ENCODE measurements at places on chromosomes 12 and 14.

DNA sequence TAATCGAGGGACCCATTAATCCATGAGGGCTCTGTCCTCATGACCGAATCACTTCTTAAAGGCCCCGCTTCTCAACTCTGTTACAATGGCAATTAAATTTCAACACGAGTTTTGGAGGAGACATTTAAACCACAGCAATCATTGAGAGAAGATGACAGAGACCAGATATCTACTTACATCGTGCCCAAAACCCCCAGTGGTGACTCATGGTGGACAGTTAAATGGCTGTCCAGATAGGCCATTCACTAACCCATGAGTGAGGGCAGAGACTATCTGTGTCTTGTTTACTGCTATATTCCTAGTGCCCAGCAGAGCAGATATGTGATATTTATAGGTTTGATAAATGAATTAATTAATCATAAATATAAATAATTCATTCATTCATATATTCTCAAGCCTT is 20.0 kb upstream of the FLVCR2 start:
- DNase-seq = no peak

- DNase-seq = no peak
These were observed 33.4 kb upstream of the CIPC start for GRCh38 chr14:77064521-77065178.

GRCh38 chr12:131204416-131205274 is 250.9 kb downstream of the ADGRD1 start:
- DNase-seq = no peak

- no peak for DNase-seq
These were observed 162.6 kb downstream of the SLC15A4 start for GRCh38 chr12:128661226-128661569.

DNA sequence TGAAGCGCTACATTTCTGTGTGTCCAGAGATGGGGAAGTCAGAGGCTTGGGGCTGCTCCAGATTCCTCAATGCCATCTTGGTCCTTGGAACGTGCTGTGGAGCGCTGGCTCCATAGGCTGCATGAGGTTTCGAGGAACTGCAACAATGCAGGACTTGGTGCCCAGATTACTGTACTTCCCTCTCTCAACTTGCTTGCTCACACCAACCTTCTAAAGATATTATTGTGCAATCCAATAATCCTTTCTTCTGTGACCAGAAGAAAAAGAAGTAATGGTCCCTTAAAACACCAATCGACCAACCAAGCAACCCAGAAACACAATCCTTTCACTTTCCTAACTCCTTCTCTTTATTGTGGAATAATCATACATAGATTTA is 3.7 kb downstream of the PRICKLE1 start:
- no peak for DNase-seq

DNA sequence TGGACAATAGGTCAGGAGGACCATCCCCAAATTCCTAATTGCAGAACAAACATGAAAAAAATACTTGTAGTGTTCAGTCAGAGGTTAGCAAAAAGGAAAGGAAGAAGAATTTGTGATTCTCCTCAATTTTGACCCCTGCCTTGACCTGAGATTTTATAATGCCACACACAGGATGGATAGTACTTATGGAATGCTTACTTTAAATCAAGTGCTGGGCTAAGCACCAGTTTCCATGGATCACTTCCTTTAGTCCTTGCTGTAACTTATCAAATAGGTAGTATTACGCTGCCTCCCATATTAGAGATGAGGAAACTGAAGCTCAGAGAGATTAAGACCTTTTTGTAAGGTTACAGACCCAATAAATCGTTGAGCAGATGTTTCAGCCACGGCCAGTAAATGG is 81.2 kb upstream of the OVCH1 start:
- DNase-seq = peak; percentile 76

GRCh38 chr14:73744874-73745529 is 30.8 kb upstream of the PNMA1 start:
- DNase-seq = no peak

GRCh38 chr12:78226763-78227162 is 396.1 kb downstream of the NAV3 start:
- DNase-seq = no peak

GRCh38 chr14:31261859-31262731 is 54.5 kb upstream of the HECTD1 start:
- DNase-seq = peak; percentile 63

DNA sequence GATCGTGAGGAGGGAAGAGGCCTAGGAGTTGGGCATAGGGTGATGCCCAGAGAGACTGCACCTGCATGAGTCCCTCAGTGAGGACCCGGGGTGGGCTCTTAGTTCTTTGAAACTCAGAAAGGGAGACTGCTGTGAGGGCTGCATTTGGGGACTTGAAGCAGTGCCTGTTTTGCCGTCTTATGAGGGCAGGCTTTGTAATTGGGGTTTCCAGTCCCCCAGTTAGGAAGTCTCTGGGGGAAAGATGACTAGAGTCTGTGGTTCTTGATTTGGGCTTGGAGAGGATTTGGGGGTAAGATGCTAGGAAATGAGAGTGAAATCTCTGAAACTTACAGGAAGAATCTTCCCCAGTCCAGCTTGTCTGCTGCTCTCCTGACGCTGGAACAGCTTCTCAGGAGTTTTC is 99.6 kb downstream of the ARF6 start:
- no peak for DNase-seq

GRCh38 chr12:74602881-74603672 is 65.4 kb downstream of the ATXN7L3B start:
- DNase-seq = no peak

- peak; percentile 83 for DNase-seq
These were observed 54.9 kb upstream of the CISTR start for GRCh38 chr12:53806721-53807120.

GRCh38 chr14:71625891-71626701 is 306.1 kb upstream of the RGS6 start:
- DNase-seq = peak; percentile 15

GRCh38 chr14:68396461-68396860 is 396.4 kb downstream of the ZFP36L1 start:
- no peak for DNase-seq

DNA sequence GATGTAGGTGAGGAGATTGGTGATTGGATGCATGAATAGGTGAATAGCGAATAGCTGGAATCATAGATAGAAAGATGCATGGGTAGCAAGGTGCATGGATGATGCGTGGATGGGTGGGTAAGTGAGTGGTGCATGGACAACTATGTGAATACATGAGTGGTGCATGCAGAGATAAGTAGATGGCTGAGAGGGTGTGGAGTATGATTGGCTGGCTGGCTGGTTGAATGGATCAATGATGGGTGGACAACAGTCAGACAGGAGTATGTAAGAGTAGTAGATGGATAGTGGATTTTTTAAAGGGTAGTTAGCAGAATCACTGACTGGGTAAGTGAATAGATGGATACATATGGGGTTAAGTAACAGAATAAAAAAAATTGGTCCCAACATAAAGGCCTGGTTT is 33.9 kb downstream of the SERPINA3 start:
- no peak for DNase-seq

DNA sequence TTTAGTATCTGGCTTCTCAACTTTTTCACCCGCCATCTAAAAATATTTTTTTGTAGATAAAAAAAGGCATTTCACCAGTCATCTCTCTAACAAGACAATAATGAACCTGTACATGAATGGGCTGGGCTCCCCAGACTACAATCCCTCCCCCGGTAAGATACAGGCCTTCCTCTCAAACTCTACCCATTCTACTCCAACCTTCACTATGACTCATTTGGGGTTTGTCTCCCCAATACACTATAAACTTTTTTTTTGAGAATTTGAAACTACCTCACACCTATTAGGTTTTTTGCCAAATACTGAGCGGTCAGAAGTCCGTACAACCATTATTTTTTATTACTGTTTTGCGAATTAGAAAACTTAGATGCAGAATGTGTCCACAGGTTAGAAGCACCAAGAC is 784 bp downstream of the RPL6 start:
- no peak for DNase-seq

- DNase-seq = no peak
These were observed 35.7 kb downstream of the RAB21 start for GRCh38 chr12:71790331-71790730.

DNA sequence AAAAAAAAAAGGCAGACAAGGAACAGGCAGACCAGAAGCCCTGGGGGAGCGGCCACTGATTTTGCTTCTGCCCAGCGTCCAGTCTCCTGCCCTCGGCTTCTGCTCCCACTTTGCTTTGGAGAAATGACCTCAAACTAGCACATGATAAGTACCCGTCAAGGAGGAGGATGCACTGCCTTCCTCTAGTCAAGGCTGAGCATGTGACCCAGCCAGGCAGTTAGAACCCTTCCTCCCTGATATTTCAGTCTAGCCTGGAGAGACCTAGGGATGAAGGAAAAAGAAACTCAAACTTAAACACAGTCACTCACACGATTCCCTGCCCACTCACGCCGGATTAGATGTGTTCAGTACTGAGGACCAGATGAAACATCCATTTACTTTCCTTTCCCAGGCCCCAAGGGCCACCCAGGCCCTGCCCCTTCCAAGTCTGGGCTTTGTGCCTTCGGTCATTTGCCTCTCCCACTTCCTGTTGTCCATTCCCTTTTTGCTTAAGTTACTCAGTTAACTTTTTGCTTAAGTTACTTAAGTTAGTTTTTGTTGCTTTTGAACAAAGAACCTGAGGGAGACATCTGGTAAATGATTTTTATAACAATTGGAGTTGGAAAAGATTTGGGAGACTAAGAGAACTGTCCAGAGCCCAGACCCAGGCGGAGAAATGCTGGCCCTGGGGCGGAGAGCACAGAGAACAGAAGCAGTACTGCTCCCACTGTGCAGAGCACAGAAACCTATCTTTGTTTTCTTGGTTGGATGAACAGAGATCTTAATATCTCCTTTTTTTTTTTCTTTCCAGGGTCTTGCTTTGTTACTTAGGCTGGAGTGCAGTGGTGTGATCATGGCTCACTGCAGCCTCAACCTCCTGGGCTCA is 23.0 kb upstream of the TTC7B start:
- DNase-seq = peak; percentile 13

GRCh38 chr12:107822356-107822755 is 47.9 kb downstream of the ASCL4 start:
- DNase-seq = no peak

DNA sequence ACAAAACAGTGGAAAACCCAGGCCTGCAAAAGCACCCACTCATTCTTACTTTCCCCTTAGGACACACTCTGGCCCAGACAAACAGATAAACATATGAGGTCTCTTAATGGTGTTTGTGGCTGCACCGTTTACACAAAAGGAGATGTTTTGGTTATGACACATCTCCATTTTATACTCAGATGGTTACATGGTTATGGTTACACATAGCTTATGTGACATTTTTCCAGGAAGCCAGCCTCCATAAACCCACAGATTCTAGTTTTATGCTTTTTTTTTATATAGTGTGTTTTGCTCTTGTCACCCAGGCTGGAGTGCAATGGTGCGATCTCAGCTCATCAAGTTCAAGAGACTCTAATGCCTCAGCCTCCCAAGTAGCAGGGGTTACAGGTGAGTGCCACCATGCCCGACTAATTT is 3.5 kb upstream of the KLRD1 start:
- peak; percentile 89 for DNase-seq

- DNase-seq = no peak
These were observed 80.0 kb downstream of the SINHCAF start for GRCh38 chr12:31245822-31246469.

DNA sequence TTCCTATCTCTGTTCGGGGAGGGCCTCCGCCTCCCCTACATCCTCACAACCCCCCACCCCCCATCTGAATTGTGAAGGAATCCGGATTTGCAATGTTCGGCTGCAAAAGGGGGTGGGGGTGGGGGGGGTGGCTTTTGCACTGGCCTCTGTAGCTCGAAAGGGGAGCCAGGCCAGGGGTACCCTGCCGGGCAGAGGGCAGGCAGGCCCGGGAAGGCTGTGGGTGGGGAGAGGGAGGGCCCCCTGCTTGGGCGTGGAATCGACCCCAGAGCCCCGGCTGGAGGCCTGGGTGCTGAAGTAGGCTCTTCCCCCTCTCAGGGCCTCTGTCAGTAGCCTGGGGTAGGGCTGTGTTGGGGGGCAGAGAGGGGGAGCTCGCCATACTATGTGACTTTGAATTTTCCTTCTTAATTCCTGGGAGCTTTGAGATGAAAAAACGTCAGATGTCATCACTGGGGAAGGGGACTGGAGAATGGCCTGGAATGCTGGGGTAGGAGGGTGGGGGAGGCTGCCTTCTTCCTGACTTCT is 1.1 kb downstream of the LRP1 start:
- DNase-seq = peak; percentile 9

DNA sequence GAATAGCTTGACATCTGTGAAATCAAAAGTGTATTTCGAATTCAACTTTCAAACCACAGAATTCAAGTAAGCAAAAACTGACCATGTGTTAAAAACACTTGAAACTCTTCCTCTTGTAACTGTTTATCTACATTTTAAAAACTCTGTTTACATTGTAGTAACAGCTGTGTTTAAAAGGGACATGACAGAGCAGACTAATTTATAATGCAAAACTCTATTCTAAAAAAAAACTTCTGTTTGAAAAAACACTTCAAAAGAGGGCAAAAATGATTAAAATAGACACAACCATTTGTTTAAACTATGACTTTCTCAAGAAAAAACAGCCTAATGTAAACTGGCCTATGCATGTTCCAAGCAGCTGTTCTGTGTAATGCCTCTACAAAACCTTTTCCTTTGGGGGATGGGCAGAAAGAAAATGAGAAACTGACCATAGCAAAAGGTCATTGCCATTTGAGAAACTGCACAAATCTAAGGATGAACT is 149.1 kb upstream of the HMGA2 start:
- DNase-seq = peak; percentile 86

GRCh38 chr12:76060111-76060510 is 24.4 kb downstream of the NAP1L1 start:
- no peak for DNase-seq

DNA sequence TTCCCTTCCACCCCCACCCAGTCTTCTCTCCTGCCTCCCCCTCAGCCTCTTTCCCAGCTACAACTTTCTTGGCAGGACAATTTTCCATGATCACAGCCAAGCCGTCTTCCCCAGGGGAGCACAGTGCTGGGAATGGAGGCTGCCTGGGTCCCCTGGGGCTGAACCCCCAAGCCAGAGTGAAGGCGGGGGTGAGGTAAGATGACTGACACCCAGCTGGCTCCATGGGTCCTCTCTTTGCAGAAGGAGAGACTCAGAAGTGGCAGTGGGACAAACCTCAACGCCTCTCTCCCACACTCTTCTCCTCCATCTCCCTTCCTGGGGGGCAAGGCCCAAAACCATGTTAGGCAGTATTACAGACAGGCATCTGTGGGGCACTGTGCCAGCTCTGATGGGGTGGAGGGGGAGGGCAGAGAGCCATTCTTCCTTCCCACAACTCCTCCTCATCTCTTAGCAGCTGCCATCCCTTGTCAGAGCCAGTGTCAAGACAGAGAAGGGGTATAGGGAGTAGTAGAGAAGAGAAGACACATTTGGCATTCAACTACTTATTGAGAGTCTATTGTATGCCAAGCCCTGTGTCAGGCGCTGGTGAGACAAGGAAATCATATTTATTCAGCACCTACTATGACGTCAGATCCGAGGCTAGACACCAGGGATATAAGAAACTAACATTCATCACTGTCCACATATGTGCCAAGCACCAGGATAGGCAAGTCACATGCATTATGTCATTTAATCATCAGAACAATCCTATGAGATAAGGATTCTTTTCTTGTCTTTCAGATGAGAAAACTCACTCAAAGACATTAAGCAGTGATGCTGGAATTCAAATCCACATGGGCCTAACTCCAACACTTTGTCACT is 3.6 kb downstream of the ITGA7 start:
- no peak for DNase-seq

- DNase-seq = no peak
These were observed 223.3 kb downstream of the CHST11 start for GRCh38 chr12:104680070-104680469.

Measured in HCEC 1CT (cell line).